GM04503 (cell line): ENCODE measurements at places on chromosomes 7 and 10.

DNA sequence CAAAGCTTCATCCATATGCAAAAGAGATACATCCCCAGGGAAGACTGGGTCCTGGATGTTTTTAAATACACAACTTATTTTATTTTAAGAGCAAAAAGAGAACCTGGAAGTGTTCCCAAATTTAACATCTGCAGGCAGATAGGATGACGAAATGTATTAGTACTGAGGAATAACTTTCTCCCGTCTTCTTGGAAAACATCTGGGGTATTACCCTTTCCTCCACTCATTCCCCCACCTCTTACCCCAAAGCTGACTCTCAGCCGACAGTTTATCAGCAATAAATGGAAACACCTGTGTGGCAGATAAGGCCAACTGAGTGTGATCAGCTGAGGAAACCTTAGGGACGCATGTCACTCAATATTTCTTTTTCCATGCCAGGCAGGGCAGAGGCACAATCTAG lies 435.6 kb upstream of the NPVF start:
- DNase-seq: no peak

- no peak for DNase-seq
These were observed 39.9 kb downstream of the RBM17 start for GRCh38 chr10:6128591-6129251.

DNA sequence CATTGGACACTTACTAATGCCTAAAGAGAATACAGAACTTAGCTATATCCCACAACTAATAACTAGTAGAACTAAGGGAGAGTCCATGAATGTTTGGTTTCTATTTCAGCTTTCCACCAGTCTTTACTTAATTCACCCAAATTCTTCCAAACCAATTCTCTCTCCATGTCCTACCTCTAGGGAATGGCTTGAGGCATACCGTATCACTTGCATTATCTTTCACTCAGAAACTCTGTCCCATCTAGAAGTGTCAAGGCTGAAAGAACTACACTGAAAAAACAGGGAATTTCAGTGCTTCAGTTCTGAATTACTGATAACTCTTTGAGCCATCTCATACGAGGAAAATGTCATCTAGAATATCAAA lies 758 bp downstream of the TMEM168 start:
- no peak for DNase-seq

DNA sequence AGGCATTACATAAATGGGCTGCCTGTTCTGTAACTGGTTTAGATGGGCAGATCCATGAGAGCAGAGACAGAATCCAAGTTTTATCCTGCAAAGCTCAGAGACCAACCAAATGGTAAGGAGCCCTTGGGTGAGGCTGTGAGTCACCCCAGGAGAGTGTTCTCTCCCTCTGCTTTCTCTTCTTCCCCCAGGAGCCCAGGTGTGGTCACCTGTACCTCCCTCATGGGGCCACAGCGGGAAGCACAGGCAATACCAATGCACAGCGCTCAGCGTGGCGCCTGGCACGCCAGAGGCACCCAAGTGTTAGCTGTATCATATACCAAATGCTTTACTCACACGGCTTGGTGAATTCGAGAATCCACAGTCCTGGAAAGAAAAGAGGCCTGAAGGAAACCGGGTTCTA lies 39.4 kb downstream of the CTBP2 start:
- no peak for DNase-seq

DNA sequence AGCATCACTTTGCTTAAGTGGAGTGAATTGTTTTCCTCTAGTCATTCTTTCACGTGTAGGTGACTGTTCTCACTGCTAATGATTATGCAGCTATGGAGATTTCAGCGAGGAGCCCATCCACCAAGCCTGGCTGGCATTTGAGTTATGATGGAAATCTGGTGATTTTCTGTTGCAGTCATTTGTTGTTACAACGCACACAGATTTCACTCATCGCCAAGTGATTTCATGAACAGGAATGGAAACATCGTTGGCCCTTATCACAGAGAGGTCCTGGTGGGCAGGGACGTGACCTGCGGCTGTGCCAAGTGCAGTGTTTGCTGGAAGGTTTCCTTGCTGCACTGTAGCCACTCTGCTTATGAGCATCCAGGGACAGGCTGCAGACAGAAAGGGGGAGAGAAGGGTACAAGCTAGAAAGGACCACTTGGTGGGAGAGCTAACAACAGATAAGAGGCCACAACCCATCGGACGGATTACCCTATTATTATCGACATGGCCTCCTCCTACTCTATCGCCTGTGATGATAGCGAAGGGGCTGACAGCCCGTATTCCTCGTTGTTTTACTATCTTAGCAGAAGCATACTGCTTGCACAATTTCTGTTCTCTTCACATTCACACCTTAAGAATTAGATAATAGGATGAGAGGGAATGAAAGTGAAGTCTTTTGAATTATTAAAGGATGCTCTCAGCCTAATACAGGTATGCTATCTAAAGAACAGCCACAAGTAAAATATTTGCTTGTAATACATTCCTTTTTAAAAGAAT lies 99.0 kb upstream of the PITRM1 start:
- no peak for DNase-seq

- DNase-seq: no peak
These were observed 31.1 kb downstream of the CSTF2T start for GRCh38 chr10:51668336-51668689.

DNA sequence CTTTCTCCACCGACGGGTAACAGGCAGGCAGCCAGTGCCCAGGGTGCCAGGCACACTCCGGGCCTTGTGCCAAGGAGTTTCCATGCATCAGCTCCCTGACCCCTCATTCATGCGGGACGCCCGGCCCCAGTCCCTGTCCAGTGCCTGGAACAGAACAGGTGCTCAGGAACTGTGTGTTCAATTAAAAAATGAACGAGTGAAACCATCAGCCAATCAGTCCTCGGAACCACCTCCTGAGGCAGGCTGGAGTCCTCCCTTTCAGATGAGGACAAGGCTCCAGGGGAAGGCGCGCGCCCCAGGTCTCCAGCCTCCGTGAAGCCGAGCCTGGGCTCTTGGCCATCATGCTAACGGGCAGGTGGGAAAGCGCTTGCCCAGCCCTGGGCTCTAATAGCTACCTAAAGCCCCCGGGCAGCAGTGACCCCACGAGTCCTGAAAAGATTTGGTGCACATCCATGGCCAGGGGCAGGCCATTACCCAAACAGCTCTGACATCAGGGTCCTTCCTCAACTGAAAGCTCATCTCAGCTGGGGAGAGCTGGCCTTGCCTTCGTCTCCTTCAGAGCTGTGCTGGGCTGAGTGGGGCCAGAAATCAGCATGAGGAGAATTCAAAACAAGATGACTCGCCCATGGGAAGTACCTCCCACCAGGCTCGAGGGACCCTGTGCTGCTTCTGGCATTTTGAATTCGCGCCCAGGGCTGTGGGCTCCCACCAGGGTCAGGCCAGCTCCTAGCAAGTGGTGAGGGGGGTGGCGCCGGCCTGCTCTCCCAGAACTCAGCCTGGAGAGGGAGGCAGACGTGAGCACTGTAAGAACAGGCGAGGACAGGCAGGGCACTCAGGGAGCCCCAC lies 200.5 kb downstream of the MAD1L1 start:
- DNase-seq: no peak

- DNase-seq: no peak
These were observed 15.1 kb upstream of the CYP2E1 start for GRCh38 chr10:133511907-133512528.

DNA sequence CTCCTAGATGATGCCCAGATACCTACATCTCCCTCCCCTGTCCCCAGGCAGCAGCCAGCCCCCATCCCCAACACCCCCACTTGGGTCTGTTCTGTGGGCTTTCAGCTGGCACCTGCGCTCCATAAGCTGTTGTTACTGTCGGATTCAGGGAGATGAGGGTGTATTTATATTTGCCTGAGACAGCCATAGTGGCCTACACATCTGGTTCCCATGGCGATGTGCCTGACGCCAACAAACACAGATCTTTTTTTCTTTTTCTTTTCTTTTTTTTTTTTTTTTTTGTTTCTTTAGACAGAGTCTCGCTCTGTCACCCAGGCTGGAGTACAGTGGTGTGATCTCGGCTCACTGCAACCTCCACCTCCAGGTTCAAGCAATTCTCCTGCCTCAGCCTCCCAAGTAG lies 73.1 kb downstream of the CLIP2 start:
- no peak for DNase-seq

- DNase-seq: peak; percentile 11
These were observed 43.5 kb downstream of the IDE start for GRCh38 chr10:92530421-92530820.

DNA sequence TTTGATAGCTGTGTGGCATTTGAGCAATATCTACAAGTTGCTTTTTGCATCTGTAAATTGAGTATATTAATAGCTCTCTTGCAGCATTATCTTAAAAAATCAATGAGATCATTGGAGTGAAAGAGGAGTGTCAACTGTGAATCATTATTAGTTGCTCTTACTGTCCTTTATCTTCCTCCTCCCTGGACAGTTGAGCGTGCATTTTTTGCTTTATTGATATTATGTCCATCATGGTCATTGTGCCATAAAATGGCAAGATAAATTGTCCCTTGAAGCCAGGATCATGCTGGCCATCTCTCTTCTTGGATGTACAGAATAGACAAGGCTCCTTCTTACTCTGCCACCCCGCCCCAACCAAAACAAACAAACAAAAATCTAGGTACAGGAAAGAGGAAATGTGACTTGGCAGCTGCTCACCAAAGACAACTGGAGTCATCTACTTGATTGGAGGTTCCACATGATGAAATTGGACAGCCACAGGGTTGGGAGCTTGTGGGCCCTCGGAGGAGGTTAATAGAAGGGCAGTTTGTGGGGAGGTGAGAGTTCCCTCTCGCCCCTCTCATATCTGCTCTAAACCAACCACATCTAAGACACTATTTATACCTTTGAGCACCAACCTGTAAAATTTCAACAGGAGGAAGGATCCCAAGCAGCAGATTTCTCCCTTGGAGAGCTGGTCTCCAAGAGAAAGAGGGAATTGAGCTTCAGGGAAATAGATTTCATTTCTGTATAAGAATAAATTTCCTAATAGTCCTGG lies 252.7 kb downstream of the SKIDA1 start:
- no peak for DNase-seq

GRCh38 chr7:143362131-143363015 lies at the start of gene FAM131B:
Gene FAM131B (minus strand): TSS chr7:143362713. CDS start chr7:143362603, 110 bp downstream.
- no peak for DNase-seq
